ENCODE measurements at places on chromosomes 2 and 18. TPM values are rescaled to one million over a fixed set of nuclear protein-coding genes. Genes with fewer than 3 reads are reported as not detected.

RSAD2 gene
- 1.8 TPM for total RNA-seq

PLCL1 gene
- total RNA-seq: 1.5 TPM

HADHA gene
- total RNA-seq: 58.7 TPM

PRKAG3 gene
- not detected for total RNA-seq

UGT1A3 gene
- total RNA-seq: not detected

SPHKAP gene
- not detected for total RNA-seq

PCARE gene
- not detected for total RNA-seq

LCLAT1 gene
- 6.1 TPM for total RNA-seq

ALKAL2 gene
- 32.3 TPM for total RNA-seq

GALR1 gene
- total RNA-seq: not detected

MC4R gene
- not detected for total RNA-seq

FABP1 gene
- total RNA-seq: not detected

CENPO gene
- total RNA-seq: 2.5 TPM

RAB6C gene
- total RNA-seq: not detected

RGPD3 gene
- 0.16 TPM for total RNA-seq

LAMA1 gene
- total RNA-seq: 0.65 TPM

HSBP1L1 gene
- total RNA-seq: 9.2 TPM

- DNase-seq: no peak
Observed at GRCh38 chr18:8626414-8627106, 17.3 kb downstream of the RAB12 start.

GRCh38 chr2:172845028-172845630 lies 109.5 kb downstream of the RAPGEF4 start:
- no peak for DNase-seq

GRCh38 chr2:67579216-67579615 lies 182.1 kb downstream of the ETAA1 start:
- no peak for DNase-seq

DNA sequence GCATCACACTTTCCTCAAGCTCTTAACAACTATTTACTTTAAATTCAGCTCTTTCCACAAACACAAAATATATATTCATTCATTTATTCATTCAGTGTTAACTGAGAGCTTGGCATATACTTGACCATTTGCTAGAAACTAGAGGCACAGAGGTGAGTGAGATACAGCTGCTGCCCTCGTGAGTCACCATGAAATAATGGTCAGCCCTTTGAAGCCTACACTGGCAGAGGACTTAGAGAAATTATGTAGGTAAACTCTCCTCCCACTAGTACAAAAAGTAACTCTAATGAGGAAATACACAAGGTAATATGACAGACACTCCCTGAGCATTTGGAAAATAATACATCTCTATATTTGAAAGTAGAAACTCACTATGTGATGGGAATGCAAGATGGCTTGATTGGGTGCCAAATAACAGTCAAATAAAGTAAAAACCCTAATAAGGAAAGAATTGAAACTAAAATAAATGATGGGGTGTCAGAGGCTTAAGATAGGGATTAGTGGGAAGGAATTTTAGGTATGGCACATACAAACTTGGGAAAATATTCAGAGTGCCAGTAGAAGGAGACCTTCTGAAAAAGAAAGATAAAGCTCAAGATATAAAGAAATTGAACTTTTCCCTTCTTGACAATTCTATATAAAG lies 61.1 kb downstream of the ANTXR1 start:
- DNase-seq: no peak

GRCh38 chr2:28454016-28454930 lies 41.6 kb upstream of the PLB1 start:
- DNase-seq: no peak

DNA sequence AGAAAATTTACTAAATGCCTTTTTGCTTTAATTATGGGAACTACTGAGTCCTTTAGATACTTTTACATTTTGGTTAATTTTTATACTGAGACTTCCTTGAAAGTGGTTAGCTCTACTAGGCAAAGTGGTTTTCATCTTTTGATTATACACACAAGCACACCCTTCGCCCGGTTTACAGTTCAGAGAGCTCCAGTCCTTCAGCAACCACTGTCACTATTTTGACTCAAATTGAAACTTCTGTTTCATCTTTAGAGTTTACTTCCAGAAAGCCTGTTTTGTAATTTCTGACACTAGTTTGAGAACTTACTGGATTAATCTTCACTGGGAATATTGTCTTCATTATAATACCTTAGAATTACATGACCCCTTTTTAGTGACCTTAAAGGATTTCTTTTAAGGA lies 140.3 kb upstream of the FOSL2 start:
- no peak for DNase-seq

DNA sequence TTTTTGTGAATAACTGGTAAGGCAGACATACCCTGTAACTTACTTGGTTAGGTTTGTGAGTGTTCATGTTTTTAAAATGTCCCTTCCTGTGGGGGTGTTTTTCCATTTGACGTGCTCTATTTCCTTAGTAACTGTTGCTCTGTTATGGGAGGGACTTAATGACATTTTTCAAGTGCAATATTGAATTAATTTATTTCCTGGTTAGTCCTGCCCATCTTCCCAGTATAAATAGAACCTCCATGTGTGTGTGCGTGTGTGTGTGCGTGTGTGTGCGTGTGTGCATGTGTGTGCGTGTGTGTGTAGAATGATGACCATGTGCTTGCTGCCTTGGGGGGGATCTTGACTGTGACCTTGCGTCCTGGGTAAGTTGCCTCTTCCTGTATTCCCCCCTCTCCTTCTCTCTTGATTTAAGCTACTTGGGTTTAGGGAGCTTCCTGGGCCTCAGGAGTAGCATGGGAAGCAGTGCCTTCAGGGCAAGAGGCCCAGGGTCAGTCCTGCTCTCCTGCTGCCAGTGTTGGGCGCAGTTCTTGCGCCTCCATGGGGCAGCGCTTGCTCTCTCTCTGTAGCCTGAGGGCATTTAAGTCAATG lies 163.9 kb downstream of the LDLRAD4 start:
- no peak for DNase-seq

- DNase-seq: no peak
Observed at GRCh38 chr2:23452372-23452771, 67.4 kb downstream of the KLHL29 start.

DNA sequence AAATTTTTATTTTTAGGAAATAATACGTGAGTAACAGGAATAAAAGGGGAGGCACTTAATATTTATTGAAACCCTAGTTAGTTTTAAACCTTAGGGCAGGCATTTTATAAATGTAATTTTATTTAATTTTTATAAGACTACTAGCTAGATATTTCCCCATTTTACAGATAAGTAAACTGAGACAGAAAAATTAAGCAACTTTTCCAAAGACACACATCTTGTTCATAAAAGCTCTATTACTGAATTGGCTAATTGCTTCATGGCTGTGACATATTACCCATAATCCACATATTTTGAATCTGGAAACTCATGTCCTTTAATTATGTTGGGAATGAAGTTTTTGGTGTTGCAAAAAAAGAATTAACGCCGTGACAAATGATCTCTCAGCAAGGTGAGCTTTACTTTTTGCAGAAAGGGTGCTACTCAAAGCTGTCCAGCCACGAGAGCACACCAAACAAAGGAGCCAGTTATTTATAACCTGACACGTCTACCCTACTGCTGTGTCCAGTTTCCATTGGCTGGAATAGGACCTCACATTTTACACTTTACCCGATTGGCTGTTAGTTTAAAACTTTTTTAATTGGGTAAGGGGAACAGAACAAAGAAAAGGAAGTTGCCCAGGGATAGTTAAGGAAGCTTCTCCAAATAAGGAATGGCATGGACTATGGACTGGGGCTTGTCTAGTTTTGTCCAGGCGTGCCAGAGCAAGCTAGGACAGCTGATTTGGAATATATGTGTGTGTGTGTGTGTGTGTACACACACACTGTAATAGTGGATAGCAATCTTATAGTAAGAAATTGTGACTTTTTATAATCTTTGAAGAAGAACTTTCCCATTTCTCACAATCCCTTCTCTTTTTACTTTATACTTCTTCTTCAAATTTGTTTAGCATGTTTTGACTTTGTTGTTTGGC lies 54.2 kb downstream of the COMMD1 start:
- no peak for DNase-seq

DNA sequence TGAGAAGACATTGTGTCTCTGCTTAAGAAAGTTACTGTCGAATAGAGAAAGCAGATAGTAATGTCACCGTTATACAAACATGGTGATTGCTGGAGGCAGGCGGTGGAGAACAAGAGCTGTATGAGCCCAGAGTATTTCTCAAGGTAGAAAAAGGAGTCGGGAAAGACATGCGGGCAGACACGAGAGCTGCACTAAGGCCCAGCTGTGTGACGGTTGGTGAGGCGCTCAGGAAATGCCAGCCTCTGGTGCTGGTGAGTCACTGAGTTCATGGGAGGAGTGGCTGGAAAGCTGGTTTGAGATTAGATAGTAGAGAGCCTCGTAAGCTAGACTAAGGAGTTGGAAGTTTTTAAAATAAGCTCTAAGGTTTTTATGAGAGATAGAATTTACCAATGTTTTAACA lies 390.9 kb upstream of the TRIB2 start:
- no peak for DNase-seq

DNA sequence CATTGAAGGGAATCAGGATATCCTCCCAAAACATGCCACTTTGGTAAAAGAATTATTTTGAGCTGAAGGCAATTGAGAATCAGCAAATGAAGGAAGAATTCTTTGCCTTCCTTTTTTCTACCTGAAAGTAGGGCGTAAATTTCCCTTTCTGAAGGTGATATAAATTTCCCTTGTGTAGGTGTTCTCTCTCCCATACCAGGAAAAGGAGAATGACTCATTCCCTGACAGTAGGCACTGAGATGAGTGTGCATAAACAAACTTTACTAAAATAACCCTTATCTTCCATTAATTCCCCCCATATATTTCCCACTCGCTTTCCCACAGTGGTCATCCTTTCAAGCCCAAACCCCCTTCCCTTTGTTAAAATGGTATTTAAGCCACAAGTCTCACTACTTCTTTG lies 1339.0 kb downstream of the LRP1B start:
- no peak for DNase-seq

GRCh38 chr2:14635391-14635871 lies 2.9 kb downstream of the LRATD1 start:
- peak; percentile 89 for DNase-seq

- DNase-seq: no peak
Observed at GRCh38 chr2:66437109-66437690, 2.3 kb downstream of the MEIS1 start.

- DNase-seq: no peak
Observed at GRCh38 chr2:41972819-41973218, 75.0 kb upstream of the PKDCC start.

DNA sequence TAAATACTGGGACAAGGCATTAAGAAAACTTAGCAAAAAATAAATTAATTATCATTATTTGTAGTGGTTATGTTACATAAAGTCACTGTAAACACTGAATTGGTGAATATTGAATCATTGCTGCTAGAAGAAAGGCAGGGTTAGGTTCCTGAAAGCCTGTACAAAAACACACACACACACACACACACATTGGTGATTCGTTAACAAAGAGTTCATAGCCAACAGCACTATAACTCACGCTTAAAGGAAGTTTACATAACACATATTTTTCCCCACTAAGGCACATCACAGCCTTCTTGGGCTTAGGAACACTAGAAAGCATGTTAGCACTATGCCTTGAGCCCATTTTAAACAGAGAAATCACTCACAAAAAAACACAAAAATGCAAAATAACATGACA lies 690.0 kb upstream of the PIK3C3 start:
- no peak for DNase-seq

DNA sequence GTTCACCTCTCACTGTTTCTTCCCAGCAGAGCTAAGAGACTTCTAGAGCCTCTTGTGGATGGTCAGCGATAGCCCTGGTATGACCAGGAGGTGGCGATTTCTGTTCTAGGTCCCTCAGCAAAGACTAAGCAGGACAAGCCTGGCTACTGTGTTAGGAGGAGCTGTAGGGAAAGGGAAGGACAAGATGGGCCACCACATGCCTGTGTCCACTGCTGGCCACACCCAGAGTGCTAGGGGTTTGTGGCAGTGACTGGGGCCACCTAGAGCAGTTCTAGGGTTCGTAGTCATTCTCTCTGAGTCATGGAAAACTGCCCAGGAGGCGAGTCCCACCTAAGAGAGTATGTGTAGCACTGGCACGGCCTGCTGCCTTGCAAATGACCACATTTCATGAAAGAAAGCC lies 179.4 kb downstream of the ALPK2 start:
- no peak for DNase-seq

DNA sequence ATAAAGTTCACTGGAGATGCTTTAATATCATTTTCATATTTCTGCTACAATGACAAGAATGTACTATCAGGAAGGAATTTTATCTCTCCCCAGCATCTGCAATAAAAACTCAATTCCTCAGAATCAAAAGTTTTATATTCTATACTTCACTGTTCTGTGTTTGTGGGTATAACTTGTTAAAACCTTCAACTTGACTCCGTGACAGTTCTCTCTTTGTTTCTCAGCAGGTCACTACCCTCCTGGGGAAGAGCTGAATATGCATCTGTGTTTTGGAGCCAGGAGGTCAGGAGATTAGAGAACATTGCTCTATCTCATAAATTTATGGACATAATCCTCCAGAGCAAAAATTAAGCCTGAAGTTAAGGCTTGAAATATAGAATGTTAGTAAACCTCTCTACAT lies 411.4 kb downstream of the TRIB2 start:
- DNase-seq: no peak

- DNase-seq: no peak
Observed at GRCh38 chr2:197128126-197128525, 182.5 kb downstream of the ANKRD44 start.

DNA sequence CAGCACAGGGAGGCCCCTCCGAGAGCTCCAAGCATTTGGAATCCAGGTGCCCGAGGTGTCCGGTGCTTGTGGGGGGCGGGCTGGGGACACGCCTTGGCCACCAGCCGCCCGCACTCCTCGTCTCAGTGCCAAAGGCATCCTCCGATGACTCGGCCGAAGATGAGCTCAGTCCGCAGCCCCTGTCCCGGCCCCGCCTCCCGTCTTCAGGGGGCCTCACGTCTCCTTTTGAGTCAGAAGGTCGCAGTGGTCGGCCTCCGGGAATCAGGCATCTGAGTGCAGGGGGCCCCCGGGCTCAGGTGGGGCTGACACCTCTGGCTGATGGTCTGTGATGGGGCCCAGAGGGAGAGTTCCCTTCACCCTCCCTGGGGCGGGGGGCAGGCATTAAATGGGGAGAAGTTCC lies 74.8 kb downstream of the NFATC1 start:
- DNase-seq: no peak

DNA sequence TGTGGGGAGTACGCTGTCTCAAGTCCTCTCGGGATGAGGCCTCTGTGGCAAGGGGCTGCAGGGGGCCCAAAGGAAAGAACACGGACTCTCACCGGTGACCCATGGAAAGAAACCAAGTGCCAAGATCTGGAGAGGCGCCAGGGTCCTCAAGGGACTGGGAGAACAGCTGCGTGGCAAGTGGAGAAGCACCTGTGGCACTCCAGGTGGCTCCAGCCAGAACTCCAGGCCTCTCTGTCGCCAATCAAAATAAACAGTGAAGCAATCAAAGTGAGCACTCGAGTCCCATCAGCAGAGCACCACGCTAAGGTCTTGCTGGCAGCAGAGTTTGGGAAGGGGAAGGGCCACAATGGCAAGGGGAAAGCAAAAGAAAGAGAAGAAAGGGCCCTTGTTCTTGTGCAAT lies 54.7 kb downstream of the BCL2 start:
- no peak for DNase-seq

GRCh38 chr18:55763298-55763697 lies 175.3 kb upstream of the TCF4 start:
- DNase-seq: no peak

- no peak for DNase-seq
Observed at GRCh38 chr2:151357359-151357758, at the start of gene TNFAIP6. Gene TNFAIP6, plus strand, starts transcription at chr2:151357592. Its CDS starts 75 bp downstream, at chr2:151357667.
